Inflammatory macrophage (primary cell): ENCODE measurements at places on chromosomes 4 and X.

DNA sequence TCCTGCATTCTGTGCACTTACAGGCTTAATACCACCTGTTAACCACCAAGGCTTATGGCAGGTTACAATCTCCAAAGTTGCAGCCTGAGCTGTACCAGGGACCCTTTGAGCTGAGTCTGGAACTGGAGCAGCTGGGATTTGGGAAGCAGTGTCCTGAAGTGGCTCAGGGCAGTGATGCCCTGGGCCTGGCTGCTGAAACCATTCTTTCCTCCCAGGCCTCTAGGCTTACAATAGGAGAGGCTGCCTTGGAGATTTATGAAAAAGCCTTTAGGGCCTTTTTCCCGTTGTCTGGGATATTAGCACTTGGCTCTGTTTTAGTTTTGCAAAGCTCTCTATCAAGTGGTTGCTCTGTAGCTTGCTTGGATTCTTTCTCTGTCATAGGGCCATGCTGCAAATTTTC lies 154.3 kb upstream of the CASK start:
- no peak for DNase-seq

DNA sequence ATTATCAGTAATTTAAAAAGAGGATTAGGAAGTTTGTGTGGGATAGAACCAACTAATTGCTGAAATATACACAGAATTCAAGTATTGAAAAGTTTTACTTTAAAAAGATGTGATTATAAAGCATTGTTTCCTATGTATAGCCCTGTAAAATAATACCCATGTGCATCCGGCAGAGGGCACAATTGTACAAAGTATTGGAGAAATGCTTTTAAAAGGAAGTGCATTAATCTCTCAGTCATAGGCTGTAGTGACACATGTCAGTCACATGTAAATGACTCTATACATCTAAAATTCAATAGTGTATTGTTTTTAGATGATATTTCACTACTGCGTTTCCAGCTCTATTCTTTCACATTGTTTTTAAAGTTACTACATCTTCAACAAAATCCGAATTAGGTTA lies 9.7 kb upstream of the GEMIN8 start:
- peak; percentile 54 for DNase-seq

GRCh38 chr4:56038487-56039162 lies 89.9 kb downstream of the CEP135 start:
- DNase-seq, result no peak

GRCh38 chr4:177376024-177376423 lies 66.2 kb downstream of the AGA start:
- DNase-seq, result no peak

DNA sequence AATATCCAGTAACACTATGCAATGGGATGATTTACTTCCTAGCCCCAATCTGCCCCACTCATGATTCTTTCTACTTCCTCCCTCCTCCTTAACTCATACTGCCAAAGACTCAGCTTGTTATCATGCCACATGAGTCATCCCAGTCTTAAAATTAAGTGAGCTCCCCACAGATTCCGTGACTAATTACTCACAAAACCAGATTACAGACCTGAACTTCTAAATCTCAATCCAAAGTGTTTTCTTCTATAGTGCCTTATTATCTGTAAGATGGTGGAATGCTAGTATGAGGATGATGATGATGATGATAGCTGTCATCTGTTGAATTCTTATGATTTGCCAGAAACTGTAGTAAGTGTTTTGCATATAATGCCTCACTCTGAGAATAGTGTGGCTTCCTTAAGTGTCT lies 27.7 kb upstream of the GPC3 start:
- DNase-seq, result no peak

GRCh38 chr4:57080781-57081650 lies 29.2 kb downstream of the IGFBP7 start:
- DNase-seq, result no peak
